ENCODE measurements at places on chromosomes 3 and 15.

DNA sequence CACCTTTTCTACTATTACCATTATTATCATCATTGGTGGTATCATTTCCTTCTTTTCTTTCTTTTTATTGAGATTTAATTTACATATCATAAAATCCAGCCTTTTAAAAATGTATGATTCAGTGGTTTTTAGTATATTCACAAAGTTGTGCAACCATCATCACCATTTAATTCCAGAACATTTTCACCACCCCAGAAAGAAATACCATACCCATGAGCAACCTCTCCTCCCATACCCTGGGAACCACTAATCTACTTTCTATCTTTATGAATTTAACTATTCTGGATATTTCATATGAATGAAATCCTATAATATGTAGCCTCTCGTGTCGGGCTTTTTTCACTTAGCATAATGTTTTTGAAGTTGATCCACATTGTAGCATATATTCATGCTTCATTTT lies 29.1 kb downstream of the AAGAB start:
- no peak for DNase-seq

- DNase-seq, result peak; percentile 52
These were observed 25.1 kb downstream of the C3orf18 start for GRCh38 chr3:50542177-50543034.

DNA sequence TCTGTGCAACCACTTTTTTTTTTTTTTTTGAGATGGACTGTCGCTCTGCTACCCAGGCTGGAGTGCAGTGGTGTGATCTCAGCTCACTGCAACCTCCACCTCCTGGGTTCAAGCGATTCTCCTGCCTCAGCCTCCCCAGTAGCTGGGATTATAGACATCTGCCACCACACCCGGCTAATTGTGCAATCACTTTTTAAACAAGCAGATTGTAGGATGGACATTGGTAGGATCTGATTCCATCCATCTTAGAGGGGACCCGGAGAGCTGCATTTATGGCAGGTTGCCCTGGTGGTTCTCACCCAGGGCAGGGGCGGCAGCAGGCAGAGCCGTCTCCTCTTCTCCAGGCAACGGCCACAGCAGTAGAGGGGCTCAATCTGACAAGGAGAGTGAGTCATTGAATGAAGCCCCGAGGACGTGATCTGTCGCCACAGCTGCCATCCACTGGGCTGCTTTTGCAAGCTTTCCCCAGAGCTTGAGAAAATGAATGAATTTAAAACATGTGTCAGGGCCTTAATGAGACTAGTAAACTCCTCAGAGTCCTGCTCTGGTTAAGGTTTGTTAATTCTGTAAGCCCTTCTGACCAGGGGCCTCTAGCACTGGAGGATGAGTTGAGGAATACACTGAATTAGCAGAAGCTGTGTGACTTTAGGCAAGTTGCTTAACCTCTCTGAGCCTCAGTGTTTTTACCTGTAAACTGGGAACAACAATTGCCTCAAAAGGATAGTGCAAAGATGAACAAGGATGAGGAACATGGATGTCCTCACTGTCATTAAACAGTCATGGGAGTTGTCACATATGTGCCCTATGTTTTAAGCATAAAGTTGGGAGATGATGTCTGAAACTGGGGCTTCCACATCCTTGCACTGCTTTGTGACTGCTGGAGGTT lies 129.1 kb downstream of the ASB7 start:
- no peak for DNase-seq

DNA sequence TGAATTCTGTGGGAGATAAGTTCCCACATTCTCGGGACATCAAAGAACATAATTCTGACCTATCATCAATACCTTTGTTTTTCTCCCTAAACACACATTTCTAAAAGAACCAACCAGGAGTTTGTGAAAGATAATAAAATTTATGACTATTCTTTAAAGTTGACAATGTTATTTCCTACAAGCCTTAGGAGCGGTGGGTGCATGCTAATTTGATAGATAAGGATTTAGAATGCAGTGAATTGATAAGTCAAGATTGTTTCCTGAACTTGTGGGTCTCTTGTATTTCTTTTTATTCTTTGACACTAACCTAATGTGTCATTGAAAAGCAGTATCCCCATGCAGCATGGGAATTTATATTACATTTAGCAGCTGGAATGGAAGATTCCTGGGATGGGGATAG lies 10.3 kb upstream of the UBE2E2 start:
- no peak for DNase-seq

DNA sequence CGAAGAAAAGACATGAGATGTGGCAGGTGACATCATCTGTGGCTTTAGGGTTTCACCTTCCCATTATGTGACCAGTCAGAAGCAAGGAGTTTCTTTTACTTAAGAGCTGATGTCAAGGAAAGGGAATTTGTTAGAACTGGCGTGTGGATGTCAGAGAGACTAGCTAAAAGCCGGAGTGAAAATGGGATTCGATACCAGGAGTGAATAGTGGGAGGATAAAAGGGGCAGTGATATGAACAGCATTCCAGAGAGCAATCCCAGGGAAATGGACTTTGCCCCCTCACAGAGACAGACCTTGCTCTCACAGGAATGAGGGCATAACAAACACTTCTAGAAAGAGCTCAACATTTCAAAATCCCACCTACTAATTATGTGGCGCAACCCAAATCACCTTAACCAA lies 5.9 kb upstream of the FMN1 start:
- no peak for DNase-seq

DNA sequence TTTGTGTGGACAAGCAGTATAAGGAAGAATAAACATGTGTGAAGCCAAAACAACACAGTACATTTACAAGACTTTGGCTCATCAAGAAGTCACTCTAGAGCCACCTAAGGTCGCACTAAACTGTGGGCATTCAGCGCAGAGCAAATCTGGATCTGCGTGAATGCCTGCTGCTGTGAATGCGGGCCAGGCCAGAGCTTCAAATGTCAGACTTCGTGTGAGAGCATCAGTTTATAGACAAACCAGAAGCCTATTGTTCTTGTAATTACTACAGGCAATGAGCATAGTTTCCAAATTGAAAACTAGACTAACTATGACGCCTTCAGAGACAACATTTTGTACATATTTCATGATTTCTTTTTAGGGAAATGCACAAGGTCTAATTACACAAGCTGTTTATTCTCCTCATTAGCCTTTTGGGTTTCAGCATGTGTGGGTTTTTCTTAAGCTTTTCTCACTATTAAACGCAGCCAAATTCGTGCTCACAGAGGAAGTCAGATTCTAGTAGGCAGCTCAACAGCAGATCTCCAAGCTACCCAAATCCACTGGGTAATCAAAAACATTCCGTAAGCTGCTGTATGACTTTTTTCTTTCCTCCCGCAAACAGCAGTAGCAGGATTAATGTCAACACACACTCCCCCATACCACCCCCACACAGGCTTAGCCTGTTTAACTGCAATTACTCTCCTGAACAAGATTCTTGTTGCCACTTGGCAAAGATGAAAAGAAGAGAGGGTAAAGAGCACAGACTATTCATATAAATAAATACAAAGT lies 84.5 kb upstream of the SETMAR start:
- no peak for DNase-seq

GRCh38 chr3:11375333-11376088 lies 103.3 kb downstream of the ATG7 start:
- DNase-seq, result no peak
